Natural killer cell (primary cell): ENCODE measurements at places on chromosomes 2 and 18.
A peak's percentile ranks its signal among the peaks of the same experiment; 100 is the strongest.

GRCh38 chr18:58605027-58606020 lies 23.6 kb downstream of the ALPK2 start:
- DNase-seq: no peak

DNA sequence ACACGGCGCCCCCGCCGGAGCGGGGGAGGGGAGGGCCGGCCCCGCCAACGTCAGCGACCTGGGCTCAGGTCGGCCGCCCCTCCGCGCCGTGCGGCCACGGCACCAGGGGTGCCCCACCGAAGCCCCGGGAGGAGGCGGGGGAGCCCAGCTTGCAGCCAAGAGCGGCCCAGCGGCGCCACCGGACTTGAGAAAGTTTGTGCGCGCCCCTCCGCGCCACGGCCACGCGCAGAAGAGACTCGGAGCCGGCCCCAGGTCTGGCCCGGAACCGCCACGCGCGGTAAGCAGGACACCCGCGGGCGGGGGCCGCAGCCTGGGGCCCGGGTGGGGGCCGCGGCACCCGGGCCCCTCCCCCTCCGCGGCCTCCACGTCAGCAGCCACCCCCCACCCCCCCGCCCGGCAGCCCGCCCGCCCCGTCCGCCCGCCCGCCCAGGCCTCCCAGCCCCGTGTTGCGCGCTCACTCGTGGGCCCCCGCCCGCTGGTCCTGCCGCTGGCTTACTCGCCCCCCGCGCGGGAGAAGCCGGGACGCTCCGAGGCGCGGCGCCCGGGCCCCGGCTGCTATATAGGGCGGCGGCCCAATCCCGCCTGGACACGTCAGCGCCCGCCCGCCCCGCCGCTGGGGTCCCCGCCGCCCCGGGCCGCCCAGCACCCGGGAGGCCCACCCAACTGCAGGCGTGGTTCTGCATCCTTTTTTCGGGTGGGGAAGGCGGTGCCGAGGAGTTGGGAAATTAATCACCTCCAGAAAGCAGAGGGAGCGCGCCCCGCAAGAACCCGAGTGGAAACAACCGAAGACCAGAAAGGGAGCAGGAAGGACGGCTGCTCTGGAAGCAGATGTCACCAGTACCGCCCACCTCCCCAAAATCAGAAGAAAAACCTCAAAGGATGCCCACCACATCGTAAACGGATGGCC lies 42.9 kb downstream of the HDLBP start:
- DNase-seq: peak; percentile 50

- no peak for DNase-seq
Observed at GRCh38 chr2:226669905-226670304, 129.7 kb downstream of the IRS1 start.

DNA sequence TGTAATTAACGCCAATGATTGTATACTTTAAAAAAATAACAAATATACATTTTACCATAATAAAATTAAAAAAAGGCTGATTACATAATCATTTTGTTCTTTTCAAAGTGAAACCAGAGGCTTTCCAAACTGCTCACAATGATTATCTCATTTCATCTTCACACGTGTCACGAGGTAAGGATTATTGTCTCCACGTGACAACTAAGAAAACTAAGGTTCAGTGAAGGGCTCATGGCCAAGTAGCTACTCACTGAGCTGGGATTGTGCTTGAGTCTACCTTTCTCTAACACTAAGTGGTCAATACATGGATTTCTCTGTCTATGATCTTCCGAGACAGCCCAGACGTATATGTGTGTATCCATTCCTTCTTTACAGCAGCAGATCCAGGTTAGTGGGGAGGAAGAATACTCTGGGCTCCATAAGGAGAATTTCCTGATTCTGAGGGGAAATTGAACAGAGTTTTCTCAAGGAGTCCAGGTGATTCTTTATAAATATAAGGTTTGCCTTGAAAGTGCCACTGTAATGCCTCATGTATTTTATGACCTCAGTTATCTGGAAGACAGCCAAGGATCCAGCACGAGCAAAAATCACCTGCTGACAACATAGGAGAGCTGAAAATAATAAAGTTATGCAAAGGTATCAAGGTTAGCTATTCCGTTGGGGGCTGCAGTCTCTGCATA lies 25.6 kb upstream of the ACSL3 start:
- DNase-seq: no peak

DNA sequence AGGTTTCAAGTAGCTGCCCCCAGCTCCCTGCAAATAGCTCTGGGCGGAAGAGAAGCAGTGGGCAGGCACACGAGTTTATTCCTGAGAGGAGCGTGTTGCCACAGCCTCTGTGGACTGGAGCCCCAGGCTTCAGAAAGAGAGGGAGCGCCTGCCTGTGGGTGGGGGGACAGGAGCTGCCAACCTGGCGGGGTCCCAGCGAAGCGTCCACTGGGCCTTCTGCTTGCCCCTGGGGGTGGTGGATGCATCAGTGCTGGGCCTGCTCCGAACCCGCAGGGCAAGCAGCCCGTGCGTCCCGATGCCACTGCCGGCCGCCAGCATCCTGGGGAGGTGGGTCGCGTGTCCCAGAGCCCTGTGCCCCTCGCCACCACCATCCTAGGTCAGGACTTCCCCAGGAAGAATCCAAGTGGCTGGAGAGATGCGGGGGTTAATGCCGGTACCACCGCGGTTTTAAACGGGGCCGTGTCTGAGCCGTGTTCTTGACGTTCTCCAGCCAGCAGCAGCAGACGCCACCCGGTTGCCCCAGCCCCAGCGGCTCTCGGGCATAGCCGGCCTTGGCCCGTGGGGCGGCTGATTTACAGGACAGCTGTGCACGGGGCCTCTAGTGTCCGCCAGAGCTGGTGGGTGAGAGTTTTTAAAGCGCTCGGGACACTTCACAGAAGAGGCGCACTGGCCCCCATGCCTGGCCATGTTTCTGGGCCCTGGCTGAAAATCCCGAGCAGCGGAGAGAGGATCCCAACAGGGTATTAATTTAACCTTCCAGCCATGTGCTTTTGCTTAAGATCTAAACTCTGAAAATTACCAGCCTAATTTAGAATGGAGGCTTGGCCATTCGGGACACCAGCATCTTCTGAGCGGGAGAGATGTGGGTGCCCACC lies 84.7 kb downstream of the NFATC1 start:
- no peak for DNase-seq

DNA sequence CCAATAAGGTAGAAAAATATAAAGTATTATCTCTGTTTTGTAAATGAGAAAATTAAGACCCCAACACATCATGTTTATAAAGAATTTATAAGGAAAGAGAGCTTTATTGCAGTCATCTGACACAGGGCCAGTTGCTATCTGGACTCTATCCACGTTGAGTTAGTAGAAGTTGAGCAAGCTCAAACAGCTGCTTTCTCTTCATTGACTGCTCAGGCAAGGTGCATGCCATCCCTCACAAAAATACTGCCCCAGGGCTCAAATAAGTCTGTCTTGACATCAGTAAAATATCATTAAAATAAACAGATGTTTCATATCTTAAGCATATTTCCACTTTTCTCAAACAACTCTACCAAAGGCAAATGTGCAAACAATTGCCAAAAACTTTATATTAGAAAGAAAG lies 14.8 kb downstream of the COL5A2 start:
- DNase-seq: no peak

- DNase-seq: no peak
Observed at GRCh38 chr18:8821083-8821465, 115.7 kb downstream of the MTCL1 start.

DNA sequence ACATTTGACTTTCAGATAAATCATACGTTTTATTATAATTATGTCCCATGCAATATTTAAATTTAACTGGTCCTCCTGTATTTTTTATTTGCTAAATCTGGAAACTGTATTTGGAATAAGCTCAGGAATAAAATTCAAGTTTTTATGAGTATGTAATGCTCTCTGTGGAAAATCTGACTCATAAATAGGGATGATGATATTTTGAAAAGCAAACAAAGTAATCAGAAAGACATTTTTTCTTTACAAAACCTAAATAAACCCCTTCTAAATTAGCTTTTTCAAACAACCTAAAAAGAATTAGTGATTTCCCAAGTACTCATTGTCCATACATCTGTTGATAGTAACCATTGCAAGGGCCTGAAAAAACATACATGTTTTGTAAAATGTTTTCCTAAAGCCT lies 41.1 kb downstream of the ASB1 start:
- no peak for DNase-seq

DNA sequence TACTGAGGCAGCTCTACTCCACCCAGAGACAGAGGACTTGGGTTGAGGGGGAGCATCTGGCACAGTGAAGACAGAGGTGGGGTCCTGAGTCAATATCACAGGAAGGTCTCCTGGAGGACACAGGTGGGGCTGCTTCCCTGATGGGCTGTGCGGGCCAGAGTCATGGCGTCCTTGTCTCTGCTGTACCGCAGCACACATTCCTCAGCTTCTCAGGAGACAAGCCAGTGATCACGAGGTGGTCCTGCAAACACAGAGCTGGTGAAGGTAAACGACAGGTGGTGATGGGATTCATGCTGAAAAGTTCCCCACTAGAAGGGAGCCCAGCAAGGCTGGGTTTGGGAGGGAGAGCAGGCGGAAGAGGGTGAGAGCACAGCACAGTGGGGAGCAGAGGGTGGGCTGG lies 9.7 kb downstream of the TCF23 start:
- DNase-seq: no peak

GRCh38 chr2:39871291-39871761 lies 92.3 kb upstream of the THUMPD2 start:
- DNase-seq: no peak

- no peak for DNase-seq
Observed at GRCh38 chr2:105431367-105432043, 32.7 kb upstream of the FHL2 start.

- DNase-seq: no peak
Observed at GRCh38 chr18:24315170-24315569, 82.5 kb downstream of the OSBPL1A start.

- no peak for DNase-seq
Observed at GRCh38 chr2:225895126-225895525, 495.6 kb downstream of the NYAP2 start.

GRCh38 chr2:230347659-230348305 lies 20.8 kb downstream of the SP140L start:
- peak; percentile 41 for DNase-seq

GRCh38 chr2:137947728-137948336 lies 16.4 kb upstream of the HNMT start:
- DNase-seq: peak; percentile 39

DNA sequence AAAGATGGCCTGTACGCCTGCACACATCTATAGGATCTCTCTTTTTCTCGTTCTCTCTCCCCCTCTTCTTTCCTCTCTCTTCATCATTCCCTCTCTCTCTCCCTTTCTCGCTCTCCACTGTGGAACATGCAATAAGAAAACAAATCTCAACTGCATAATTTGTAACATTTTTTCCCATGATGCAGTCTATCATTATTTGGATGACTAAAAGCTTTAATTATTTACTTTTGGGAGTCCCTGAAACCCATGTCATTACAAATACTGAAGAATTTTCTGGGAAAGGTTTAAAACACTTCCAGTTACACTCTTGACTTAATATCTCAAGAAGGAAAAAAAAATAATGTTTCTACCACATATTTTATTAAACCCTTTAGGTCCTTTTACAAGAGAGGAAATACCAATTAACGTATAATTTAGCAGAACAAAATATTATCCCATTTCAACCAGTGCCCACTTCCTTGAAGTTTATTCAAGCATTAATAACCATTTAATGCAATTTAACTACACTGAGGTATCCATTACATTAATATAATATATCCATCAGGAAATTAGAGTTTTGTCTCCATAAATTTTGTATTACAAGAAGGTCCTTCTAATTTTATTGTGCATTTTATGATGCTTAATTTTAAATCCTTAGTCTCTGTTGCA lies 1615.2 kb upstream of the ACVR2A start:
- no peak for DNase-seq

DNA sequence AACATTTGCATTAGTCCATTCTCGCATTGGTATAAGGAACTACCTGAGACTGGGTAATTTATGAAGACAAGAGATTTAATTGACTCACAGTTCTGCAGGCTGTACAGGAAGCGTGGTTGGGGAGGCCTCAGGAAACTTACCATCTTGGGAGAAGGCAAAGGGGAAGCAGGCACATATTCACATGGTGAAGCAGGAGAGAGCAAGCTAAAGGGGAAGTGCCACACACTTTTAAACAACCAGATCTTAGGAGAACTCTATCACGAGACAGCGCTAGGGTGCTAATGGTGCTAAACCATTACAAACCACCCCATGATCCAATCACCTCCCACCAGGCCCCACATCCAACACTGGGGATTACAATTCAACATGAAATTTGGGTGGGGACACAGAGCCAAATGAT lies 201.7 kb upstream of the MGAT5 start:
- DNase-seq: no peak

GRCh38 chr2:119430023-119430498 lies 1.6 kb upstream of the TMEM37 start:
- DNase-seq: no peak

DNA sequence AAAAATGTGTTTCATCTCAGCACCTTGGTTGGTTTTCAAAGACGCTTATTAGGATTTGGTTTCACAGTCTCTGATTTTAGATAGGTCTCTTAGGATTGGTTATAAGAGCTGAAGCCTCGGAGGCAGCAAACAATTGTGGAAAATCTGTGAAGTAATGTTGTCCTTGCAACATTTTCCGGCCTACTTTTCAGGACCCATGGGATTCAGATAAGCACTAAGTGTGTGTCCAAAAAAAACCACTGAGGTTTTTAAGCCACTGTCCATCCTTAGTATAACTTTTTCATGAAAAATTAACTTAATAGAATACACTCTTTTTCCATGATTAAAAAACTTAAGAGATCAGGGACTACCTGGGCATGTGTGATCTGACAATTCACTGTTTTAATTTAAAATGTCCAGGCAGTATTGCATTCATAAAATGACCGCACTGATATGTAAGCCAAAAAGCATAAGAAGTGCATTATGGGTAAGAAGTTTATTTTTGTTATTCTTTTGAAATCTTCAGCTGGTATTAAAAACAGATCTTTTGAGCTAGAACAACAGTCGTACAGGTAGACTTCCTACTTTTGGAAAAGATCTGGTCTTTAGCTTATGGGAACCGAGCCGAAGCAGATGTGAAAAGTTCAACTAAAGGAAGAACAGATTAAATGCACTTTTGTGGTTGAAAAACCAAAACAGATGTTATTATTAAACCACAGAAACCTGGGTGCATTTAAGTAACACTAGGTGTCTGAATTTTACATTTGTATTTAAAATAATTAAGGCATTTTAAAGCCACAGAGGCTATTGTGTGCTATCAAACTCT lies 479.4 kb upstream of the ZEB2 start:
- no peak for DNase-seq

GRCh38 chr2:4898706-4899105 lies 793.5 kb upstream of the SOX11 start:
- DNase-seq: no peak

DNA sequence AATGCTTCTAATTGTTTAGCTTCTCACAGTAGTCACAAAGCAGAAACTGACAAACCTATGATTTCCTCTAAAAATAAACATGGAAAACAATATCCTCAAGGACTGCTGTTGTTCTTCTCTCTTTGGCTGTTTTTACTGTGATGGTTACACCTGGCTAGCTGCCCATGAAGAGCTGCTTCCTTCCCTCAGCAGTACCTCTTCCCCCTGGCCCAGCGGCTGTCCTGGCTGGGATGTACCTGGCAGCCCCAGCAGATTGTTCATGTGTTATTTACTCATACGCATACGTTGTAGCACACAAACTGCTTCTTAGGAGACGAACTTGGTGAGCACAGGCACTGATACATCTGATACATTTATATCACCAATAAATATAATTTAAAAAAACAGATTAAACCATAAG lies 27.4 kb downstream of the NEMP2 start:
- DNase-seq: no peak
